Parietal lobe (tissue), 2 donors: ENCODE measurements at places on chromosomes 13 and 19. TPM values are rescaled to one million over a fixed set of nuclear protein-coding genes. Genes with fewer than 3 reads are reported as not detected.

ITPKC gene
- total RNA-seq: 7.5 TPM

NLRP9 gene
- not detected for total RNA-seq

USHBP1 gene
- 1.3 TPM for total RNA-seq

PRR19 gene
- 2.8 TPM for total RNA-seq
